ENCODE measurements at places on chromosomes 2 and 18.

- no peak for DNase-seq
Measured at GRCh38 chr2:218405086-218405745, 5.5 kb downstream of the CTDSP1 start.

DNA sequence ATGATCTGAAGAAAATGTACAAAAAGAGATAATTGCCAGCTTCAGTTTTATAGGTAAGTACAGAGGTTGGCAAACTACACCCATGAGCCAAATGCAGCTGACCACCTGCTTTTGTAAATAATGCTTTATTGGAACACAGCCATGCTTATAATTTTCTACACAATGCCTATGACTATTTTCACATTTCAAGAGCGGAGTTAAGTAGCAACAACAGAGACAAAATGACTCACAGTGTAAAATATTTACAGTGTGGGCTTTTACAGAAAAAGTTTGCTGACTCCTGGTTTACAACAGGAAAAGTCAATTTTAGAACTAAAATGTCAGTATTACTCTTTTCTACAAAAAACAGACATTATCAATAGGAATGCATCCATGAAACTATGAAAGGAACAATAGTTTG lies 26.0 kb downstream of the CWC22 start:
- DNase-seq = no peak

DNA sequence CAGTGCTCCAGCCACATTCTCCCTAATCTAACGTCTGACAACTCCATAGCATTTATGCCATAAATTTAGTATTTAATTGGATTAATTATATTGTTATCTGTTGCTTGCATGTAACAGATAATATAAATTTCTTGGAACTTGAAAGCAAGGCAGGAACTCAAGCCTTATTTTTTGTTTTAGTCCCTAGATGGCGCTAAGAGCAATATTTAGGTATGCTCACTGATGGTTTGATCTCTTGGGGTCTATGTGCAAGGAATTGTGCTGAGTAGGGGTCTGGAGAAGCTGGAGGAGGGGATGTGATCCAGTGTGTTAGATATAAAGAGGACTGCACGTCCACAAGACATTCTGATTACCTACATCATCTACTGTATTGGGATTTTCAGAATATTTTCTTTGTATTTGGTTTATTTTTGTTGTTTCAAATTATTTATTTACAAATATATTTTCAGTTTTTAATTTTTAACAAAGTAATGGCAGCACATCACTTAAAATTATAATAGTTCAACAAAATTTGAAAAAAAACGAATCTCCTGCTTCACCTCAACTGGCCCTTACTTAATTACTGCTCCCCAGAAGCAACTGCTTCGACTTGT lies 32.8 kb downstream of the KATNAL2 start:
- DNase-seq = no peak

DNA sequence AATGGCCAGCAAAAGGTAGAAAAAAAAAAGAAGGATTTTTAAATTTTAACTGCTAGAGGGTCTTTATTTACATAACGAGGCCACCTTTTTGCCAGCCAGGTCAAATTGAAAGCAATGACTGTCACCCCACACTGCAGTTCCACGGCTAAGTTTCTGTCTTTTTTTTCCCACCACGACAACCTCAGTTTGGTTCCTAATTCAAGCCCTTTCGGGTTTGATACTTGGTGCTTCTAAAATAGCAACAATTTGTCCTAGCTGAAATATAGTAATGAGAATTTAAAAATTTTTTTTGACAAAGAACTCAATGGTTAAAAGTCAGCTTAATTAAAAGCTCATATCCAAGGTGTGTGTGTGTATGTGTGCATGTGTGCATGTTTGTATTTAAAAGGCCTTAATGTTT lies 16.4 kb upstream of the NMS start:
- DNase-seq = no peak

DNA sequence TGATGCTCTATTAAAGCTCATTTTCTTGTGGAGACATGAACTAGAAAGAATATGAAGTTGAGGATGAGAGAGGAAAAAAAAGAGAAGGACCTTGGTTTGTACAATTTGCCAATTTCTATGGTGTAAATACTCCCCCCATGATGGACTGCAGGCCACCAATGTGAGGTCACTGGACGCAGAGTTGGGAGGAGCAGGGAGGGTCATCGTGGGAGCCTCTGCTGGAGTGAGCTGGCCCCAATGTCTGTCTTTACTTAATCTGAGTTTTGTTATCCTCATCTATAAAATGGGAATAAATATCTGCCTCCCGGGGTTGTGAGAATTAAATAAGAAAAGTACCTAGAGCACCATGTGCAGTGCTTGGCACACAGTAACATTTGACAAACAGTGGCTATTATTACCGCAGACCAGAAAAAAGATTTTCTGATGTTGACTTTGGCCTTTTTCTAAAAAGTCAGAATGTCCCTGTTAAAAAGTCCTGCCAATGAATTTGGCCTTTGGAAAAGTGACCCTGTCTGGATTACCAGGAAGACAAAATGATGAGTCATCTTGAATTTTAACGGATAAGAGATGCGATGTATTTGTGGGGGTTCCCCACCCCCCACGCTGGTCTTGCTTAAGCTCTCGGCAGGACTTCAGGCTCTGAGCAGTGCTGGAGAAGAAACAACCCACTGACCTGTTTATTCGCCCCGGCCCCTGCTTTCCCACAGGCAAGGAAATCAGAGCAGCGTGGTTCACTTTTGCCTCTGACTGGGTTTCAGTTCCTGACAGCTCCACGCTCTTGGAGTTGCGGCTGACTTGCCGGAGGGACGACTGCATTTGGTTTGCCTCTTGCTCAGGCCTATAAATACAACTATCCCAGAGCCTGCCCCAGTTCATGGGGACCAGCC lies 50.3 kb upstream of the FOSL2 start:
- no peak for DNase-seq

GRCh38 chr18:35171315-35171987 lies 69.4 kb upstream of the ZNF397 start:
- DNase-seq = no peak

- DNase-seq = no peak
Measured at GRCh38 chr2:134144081-134144596, 109.7 kb upstream of the MGAT5 start.

GRCh38 chr18:22451796-22452195 lies 34.1 kb upstream of the CTAGE1 start:
- DNase-seq = no peak

GRCh38 chr2:49241501-49241900 lies 87.2 kb upstream of the FSHR start:
- DNase-seq = no peak

DNA sequence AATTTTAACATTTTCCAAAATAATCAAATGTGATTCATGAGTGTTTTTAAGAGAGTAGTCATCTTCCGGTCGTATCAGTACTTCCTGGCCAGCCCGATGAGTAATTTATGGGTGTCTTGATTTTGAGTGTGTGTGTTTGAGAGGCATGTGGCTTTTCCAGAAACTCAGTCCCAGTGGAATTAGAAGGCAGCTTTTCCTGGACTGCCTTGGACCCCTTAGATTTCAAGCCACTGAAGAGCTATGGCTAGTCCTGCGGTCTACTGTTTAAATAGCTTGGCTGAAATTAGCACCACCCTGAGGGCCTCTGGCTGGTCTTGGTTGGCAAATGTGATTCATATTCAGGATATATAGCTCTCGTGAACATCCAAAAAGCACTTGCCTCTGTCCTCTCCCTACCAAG lies 59.4 kb downstream of the HK2 start:
- no peak for DNase-seq

DNA sequence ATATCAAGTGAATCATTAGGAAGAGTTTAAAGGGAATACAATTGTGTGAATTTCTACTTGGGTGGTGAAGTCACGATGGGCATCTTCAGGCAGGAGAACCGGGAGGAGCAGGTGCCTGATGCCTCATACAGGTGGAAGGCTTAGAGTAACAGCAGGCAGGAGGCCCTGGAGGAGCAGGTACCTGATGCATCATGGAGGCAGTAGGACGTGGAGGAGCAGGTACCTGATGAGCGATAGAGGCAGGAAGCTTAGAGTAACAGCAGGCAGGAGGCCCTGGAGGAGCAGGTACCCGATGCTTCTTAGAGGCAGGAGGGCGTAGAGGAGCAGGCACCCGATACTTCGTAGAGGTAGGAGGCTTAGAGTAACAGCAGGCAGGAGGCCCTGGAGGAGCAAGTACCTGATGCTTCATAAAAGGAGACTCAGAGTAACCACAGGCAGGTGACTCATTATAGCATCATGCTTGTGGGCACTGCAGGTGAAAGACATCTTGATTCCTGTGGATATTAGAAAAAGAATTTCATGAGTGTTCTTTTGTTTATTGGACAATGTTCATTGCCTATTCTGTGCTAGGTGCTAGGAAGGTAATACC lies 133.9 kb downstream of the ATP9B start:
- DNase-seq = no peak

DNA sequence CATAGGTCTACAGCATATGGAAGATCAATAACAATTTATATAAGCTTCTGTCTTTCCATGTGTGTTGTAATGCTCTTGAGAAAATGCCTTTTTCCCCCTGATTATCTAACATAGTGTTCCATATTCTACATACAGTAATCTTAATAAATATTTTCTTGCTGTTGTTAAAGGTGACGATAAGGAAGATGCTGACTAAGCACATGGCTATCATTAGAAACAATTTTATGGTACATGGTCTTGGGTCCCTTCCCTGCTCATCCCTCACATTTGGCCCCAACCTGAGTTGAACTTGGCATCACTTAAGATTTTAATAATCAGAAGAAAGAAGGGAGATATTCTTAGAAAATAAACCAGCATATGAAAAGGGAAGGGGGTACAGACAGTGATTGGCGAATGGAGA lies 382.1 kb upstream of the CDH20 start:
- DNase-seq = no peak

GRCh38 chr2:6353669-6354068 lies 512.0 kb downstream of the CMPK2 start:
- no peak for DNase-seq

DNA sequence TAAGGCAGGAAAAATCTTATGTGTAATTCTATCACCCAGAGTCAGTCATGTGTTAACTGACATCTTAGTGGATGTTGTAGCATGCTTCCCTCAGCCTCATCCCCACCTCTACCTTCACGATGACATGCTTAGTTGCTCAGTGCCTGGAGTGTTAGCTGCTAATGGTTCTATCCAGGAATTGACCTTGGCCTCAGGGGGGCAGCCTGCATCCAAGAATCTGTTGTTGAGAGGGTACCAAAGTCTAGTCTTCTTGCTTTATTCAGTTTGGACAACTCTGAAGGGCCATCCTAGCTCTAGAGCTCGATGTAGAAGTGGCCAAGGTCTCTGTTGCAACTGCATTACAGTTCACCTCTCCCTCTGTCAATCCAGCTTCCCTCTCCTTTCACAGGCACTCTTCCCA lies 61.2 kb downstream of the ACYP2 start:
- no peak for DNase-seq

DNA sequence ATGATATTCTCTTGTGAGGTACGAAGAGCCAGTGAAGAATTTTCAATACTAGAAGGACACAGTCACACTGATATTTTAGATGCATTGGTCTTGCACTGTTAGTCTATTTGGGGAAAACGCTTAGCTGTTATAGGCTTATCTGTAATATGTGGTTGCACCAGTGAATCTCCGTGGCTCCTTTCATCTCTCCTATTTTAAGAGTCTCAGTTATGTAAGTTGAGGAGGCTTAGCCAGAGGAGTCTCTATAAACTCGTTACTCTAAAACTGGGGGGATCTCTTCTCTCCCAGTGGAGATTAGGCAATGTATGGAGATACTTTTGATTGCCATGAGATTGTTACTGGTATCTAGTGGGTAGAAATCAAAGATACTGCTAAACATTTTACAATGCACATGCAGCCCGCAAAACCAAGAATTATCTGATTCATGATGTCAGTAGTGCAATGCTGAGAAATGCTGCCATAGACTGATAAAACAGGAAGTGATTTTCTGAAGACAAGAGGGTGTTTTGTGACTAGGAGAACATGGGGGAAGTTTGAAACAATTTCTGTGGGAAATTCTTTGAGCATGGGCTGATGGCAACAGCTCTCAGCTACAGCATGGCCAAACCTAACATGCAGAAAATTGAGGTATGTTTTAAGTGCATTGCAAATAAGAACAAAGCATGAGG lies 339.1 kb downstream of the SOX11 start:
- DNase-seq = no peak

DNA sequence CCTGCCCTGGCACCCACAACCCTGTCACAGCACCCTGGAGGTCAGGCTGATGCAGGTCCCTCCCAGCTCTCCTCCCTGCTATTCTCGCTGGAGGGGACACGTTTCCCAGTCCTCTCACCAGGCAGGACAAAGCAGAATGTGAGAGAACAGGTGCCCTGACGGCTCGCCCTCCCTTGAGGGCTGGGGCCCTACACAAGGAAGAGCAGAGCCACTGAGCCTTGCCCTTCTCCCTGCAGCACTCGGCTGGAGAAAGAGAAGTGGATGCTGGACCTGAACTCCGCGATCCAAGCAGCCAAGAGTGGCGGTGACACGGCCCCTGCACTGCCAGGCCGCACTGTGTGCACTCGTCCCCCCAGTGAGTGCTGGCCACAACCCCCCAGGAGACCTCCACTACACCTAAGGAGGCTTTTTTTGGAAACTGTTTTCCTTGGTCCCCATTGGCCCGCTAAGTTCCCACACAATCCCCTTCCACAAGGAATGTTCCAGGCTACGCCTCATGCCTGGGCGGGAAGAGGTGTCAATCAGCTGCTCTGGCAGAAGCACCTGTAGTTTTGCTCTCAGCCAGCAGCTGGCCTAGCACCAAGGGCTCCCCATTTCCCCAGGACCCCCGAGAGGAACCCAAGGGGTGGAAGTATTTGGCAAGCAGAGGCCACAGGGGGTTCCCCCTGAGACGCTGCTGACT lies 17.4 kb downstream of the STK25 start:
- no peak for DNase-seq
